Fibroblast of the conjunctiva (primary cell): ENCODE measurements at places on chromosomes 2 and 18.

GRCh38 chr2:128274218-128274617, 44.5 kb downstream of the HS6ST1 start:
- DNase-seq, result no peak

- DNase-seq, result no peak
Measured at GRCh38 chr2:12008425-12009061, 262.1 kb downstream of the LPIN1 start.

DNA sequence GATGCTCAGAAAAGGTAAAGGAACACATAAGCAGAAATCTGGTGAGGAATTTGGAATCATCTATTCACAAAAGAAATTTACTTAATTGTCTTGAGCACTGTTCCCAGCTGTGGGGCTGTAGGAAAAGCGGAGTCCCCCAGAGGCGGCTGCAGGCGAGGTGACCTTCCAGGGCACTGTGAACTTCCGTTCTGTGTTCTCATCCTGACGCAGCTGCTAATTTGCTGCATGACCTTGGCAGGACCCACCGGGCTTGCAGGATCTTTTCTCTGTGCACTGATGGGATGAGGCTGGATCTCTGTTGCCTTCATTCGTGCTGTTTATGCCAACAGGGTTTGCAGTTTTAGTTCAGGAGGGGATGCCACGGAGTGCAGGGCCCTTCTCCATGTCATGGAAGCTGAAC, 301.9 kb upstream of the MYT1L start:
- DNase-seq, result no peak

- no peak for DNase-seq
Measured at GRCh38 chr2:138919120-138919747, 139.0 kb upstream of the NXPH2 start.

DNA sequence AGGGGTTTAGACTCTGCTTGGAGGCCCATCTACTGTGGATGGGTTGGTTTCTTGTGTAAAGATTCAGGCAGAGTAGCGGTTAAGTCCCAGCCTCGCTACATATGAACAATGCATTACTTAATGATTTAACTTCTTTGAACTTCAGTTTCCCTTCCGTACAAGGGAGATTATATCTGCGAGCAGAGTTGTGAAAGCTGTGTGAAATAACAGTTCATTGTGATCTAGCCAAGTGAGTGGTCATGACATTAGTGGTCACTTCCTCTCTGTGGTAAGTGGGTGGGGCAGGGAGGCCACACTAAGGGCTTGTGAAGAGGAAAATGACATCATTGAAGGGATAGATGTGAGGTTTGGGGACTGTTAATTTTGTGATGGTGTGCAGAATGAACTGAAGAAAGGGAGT, 14.1 kb upstream of the MEX3C start:
- no peak for DNase-seq

DNA sequence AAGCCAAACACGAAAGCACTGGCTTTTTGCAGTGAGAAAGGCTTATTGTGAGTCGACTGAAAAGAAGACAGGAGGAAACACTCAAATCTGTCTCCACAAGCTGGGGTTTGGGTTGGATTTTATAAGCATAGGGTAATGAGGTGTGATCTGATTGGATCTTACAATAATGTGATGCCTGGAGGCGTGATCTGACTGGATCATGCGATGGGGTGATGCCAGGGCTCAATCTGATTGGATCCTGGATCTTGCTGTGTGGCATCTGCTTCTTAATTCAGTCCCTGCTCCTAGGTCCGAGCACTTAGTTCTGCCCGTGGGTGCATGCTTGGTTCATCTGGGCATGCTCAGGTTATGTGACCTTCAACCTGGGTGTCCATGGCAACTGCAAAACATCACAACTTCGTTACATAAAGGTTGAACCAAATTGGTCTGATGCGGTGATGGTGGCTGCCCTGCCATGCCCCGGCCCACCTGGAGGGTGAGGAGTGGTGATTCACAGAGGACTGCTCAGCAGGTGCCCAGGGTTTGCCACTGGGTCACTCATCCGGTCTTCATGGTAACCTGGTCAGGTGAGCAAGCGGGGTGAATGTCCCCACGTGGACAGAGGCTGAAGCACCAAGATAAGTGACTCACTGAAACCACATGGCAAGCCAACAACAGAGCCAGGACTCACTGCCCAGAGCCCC, 111.0 kb downstream of the KCNF1 start:
- DNase-seq, result no peak

- no peak for DNase-seq
Measured at GRCh38 chr2:132419941-132420340, 3.3 kb downstream of the GPR39 start.

- no peak for DNase-seq
Measured at GRCh38 chr18:42275138-42275535, 320.1 kb downstream of the PIK3C3 start.

DNA sequence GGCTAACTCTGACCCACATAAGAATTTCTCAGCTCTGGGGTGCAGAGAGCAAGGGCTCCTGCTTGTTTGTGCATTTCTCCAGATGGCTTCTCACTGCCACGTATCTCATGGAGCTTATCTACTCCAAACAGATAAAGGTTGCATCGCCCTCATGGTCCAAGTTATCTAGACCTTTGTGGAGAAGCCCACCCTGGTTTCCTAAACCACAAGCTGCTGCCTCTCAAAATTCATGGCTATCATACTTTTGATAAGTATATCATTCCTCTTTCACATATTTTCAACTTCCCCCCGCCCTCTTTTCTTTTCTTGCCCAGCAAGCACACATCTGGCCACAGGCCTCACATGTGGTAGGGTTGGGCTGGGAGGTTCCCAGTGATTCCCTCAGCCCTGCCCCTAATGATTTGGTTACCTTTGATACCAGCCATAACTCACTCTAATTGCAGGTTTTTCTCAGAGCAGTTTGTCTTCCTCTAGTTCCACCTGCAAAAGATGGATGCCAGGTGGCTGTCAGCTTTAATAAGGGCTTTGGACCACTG, 146.0 kb downstream of the RHBDD1 start:
- DNase-seq, result no peak

DNA sequence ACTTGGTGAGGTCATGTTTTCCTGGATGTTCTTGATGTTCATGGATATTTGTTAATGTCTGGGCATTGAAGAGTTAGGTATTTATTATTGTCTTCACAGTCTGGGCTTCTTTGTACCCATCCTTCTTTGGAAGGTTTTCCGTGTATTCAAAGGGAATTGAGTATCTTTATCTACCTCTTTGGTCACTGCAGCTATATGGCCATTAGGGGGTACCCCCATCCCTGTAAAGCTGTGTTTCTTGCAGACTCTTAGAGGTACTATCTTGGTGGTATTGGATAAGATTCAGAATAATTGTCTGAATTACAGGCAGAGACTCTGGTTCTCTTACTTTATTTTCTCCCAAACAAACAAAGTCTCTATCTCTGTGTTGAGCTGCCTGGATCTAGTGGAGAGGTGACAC, 401.6 kb upstream of the FSIP2 start:
- no peak for DNase-seq

DNA sequence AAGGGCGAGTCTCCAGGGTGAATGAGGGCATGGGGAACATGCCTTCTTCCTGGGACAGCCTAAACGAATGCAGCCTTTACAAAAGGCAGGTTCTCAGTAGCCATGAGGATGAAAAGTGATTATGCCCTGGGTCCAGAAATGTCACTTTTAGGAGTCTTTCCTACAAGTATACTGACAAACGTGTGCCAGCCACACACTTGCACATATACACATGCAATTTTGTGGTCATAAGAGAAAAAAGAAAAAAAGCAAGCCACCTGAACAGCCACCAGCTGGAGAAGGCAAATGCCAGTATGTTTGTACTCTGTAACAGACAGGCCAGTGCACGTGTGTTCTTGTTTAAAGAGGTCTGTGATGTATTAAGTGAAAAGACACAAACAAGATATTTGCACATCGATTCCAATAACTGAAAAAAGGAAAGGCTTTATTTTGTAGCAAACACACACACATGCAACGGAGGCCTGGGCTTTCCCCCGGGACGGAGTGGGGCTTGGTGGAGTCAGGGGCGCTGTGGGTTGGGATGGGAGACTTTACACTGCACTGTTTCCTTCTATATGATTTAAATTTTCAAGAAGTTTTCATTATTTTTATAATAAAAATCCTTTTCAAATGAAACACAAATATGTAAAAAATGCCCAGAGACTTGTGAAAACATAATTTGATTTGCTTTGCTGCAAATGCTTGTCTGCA, 108.4 kb downstream of the FAM210A start:
- DNase-seq, result no peak

GRCh38 chr2:144516411-144516980, 3.4 kb downstream of the ZEB2 start:
- no peak for DNase-seq

GRCh38 chr2:171958475-171958874, 36.2 kb downstream of the HAT1 start:
- DNase-seq, result peak; percentile 21

GRCh38 chr2:190335225-190335559, 8.2 kb upstream of the INPP1 start:
- DNase-seq, result no peak

DNA sequence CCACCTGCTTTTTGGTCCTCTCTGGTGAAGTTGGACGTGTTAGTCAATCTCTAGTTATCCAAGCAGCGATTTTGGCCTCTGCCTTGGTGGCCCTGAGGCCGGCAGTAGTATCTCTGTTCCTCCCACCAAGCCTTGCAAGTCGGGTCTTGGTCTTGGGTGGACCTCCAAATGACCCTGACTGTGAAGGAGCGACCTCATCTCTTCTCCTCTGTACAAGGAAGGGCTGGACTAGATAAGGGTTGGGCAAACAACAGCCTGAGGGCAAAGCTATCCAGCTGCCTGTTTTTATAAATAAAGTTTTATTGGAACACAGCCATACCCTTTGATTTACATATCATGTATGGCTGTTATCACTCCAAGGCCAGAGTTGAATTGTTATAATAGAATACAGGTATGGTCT, 74.6 kb upstream of the FOSL2 start:
- DNase-seq, result no peak

- no peak for DNase-seq
Measured at GRCh38 chr18:74550886-74551285, 16.6 kb downstream of the CNDP1 start.

DNA sequence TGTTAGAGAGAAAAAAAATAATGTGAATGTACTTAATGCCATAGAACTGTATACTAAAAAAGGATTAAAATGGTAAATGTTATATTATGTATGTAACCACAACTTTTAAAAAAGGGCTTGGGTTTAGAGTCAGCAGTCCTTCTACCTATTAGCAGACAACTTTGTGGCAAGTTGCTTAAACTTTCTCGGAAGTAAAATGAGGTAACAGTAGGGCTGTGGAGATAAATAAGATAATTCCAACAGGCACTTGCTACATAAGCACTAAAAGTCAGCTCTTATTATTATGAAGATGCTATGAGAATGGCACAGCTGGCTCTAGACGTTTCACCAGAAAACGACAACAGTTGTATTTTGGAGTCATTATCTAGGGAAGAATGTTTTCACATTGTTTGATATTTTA, 31.3 kb downstream of the AAK1 start:
- no peak for DNase-seq

- no peak for DNase-seq
Measured at GRCh38 chr2:135563793-135564192, 32.5 kb downstream of the R3HDM1 start.

GRCh38 chr2:68537809-68538208, 70.4 kb downstream of the APLF start:
- DNase-seq, result no peak

GRCh38 chr2:239370403-239370802, 30.4 kb downstream of the HDAC4 start:
- DNase-seq, result no peak

DNA sequence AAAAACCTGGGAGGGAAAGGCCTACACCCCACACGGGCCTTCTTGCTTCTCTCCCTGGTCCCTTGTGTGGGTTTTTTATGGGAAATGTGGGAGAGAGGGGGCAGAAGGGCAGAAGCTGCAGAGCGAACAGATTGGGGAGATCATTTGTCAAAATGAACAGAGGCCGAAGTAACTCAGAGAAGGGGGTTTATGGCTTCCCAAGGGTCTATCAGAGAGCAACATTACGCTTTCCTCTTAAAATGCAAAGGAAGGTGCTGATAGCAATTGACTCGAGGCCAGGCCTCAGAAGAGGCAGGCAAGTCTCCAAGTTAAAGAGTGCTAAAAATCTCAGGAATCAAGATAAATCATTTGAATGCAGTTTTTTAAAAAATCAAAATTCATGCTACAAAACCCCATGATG, 101.5 kb downstream of the SGPP2 start:
- DNase-seq, result no peak

- no peak for DNase-seq
Measured at GRCh38 chr2:67790622-67791021, 272.2 kb downstream of the C1D start.

GRCh38 chr18:23317975-23318675, 135.0 kb upstream of the RIOK3 start:
- no peak for DNase-seq

DNA sequence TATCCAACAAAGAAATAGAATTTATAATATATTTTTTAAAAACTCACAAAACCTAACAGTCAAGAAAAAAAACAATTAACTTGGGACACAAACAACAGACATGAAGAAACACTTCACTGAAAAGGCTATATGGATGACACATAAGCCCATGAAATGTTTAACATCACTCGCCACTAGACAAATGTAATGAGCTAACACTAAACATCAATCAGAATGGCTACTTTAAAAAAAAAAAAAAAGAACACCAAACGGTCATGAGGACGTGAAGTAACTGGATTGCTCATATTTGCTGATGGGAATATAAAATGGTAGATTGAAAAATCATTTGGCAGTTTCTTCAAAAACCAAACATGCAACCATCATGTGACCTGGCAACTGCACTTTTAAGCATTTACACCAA, 97.3 kb upstream of the RGPD4 start:
- no peak for DNase-seq

DNA sequence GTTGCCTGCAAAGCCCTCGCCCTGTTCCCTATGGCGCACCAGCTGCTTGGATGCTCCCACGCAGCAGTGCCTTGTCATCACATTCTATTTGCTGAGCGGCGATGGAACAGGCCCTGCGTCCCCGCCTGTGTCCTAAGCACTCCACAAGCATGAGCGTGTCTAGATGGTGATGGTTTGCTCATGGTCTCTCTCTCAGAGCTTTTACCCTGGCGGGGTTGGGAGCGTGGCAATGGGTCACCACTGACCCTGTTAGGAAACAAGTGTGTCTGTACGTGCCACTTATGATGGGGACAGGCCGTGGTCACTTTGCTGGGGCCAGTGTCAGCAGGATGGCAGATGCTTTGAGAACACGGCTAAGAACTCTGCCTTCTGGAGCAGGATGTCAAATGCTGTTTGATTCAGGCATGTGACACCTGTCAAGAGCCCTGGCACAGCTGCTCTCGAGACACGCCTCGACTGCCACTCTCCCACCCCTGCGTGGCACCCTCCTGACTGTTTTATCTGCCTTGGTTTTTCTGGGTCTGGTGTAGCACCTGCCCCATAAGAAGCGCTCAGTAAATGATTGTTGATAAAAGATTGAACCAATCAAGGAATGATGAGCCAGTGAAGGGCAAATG, 44.2 kb downstream of the RRM2 start:
- no peak for DNase-seq

- no peak for DNase-seq
Measured at GRCh38 chr2:105718846-105719481, 25.7 kb upstream of the NCK2 start.

- DNase-seq, result no peak
Measured at GRCh38 chr2:7419814-7420311, 502.7 kb downstream of the RNF144A start.
